ENCODE measurements at places on chromosomes 5 and 9. TPM values are rescaled to one million over a fixed set of nuclear protein-coding genes. Genes with fewer than 3 reads are reported as not detected.

GRCh38 chr9:12595400-12595799 lies 97.8 kb upstream of the TYRP1 start:
- no peak overlapping the region for H3K27ac ChIP-seq
- DNase-seq = no peak
- no peaks in the 10 kb centered on the region for H3K36me3 ChIP-seq
- no peak overlapping the region for H3K4me3 ChIP-seq
- H3K27me3 ChIP-seq = no peaks in the 10 kb centered on the region

Gene MAML1
- total RNA-seq = 26.6 TPM

Gene INSL6
- total RNA-seq = not detected

- H3K36me3 ChIP-seq = no peaks in the 10 kb centered on the region
- peaks cover 9% of the 10 kb centered on the region for H3K4me1 ChIP-seq
- no peak for DNase-seq
These were observed 310.1 kb downstream of the ADAMTS6 start for GRCh38 chr5:65171645-65172044.

GRCh38 chr5:118253225-118254061 lies 734.9 kb downstream of the DTWD2 start:
- no peaks in the 10 kb centered on the region for H3K27me3 ChIP-seq
- DNase-seq = no peak
- H3K27ac ChIP-seq = no peak overlapping the region
- no peaks in the 10 kb centered on the region for H3K4me1 ChIP-seq
- H3K4me3 ChIP-seq = no peak overlapping the region
- H3K36me3 ChIP-seq = no peaks in the 10 kb centered on the region

Gene ANXA2R
- total RNA-seq = 8.0 TPM

Data from activated CD8-positive, alpha-beta T cell treated with anti-CD3 and anti-CD28 coated beads for 36 hours (primary cell).